Stimulated activated CD4-positive, alpha-beta T cell treated with anti-CD3 and anti-CD28 coated beads, Interleukin-4, amount 100 ng/mL, for 24 hours (primary cell): ENCODE measurements at places on chromosomes 3 and 15.

DNA sequence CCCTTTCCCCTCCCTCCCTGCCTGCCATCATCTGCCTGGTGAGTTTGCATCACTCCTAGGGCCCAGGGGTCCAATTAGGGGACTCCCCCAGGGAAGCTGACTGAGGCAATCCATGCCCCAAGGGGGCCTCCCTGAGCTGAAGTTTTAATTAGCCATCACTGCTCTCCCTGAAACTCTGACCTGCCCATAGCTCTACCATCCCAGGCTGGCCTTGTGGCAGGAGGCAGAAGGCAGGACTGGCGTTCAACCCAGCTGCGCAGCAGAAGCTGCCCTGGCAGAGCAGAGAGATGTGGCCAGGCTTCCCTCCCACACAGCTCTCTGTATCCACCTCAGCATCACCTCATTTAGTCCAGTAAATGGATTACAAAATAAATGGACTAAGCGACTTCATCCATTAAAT is 7.7 kb upstream of the C15orf39 start:
- DNase-seq: no peak

DNA sequence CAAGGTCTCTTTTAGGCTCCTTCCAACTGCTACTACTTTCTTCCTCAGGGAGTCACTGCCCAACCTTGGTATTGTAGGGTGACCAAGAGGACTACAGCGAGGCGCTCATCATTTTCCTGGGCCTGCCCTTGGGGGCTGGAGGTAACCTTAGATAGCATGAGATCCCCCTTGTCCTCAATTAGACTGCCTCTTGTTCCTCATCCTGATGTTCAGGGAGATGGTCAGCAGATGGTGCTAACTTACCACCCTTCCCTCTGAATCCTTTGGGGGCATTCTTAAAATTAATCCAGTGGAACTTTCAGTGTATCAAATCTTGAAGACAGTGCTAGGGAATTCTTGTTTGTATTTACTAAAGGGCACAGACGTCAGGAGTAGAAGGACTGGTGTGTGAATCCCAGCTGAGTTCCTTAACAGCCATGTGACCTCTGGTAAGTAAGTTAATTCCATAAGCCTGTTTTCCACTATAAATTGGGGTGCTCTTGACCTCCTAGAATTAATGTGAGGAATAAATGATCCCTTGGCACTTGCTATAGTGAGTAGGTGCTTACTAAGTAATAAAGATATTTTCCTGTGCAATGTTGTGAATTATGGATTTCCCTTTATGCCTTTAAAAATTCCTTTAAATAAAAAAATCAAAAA is 4.1 kb upstream of the CLPX start:
- peak; percentile 16 for DNase-seq

DNA sequence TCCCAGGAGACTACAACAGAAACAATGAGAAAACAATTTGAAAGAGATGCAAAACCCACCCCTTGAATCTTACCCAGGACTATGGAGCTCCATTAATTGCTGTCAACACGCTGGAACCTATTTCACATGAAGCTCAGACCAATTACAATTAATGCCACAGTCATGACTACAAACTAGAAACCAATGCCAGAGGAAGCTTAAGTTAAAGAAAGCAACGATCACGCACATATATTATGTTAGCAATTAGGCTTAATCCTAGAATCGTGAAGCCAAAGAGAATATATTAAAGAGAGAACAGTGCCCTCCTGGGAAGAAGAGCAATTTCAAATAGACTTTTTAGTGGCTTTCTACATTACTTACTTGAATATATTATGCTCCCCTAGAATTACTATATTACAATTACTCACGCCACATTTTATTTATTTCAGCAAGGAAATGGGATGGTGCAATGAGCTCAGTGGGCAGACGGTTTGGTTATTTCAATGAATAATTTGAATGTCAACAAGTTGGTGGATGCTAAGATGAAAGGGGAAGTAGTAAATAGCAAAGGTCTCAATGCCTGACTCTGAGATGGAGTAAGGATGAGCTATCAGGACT is 125.5 kb downstream of the GREM1 start:
- DNase-seq: no peak

DNA sequence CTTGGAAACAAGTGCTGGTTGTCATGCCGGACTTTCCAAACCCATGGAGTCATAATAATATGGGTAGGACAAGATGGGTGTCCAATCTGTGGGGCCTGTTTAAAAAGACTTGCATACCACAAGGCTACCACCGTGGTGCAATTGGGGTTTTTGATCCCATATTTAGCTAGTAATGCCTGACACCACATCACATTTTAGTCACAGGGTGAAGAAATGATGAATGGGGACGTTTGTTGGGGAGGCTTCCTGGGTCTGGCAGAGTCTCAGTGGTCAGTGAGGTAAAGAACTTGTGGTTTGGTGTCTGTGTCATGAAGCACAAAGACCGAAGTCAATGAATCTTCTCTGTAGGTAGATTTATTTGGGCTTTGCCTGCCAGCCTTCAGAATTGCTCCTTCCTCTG is 31.0 kb downstream of the P3H2 start:
- DNase-seq: no peak

GRCh38 chr15:78212546-78213424 is 21.6 kb downstream of the ACSBG1 start:
- DNase-seq: no peak

DNA sequence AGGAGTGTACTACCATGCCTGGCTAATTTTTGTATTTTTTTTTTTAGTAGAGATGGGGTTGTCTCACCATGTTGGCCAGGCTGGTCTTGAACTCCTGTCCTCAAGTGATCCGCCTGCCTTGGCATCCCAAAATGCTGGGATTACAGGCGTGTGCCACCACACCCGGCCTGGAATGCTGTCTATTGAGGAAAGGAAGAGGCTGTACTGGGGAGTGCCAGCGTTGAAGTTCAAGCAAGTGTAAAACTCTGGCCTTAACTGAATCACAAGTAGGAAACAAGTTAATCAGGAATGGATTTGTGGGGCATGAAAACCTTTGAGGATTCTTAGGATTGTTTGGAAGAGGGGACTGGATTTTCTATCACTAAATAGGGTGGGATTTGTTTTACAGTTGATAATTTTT is 1.4 kb upstream of the SENP2 start:
- DNase-seq: no peak

- no peak for DNase-seq
These were observed 51.5 kb downstream of the APBA2 start for GRCh38 chr15:28937271-28937670.

- DNase-seq: peak; percentile 17
These were observed 25.5 kb downstream of the CCDC13 start for GRCh38 chr3:42747581-42747980.

DNA sequence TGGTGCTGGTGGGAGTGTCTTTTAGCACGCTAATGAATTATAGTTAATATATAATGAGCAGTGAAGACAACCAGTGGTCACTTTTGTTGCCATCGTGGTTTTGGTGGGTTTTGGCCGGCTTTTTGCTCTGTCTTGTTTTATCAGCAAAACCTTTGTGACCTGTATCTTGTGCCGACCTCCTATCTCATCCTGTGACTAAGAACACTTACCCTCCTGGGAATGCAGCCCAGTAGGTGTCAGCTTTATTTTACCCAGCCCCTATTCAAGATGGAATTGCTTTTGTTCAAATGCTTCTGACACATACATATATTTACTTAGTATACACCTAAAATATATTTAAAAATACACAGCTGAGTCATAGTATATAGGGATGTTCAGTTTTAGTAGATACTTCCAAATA is 770.3 kb downstream of the PDCD6IP start:
- no peak for DNase-seq

- no peak for DNase-seq
These were observed 309.1 kb downstream of the KCNH8 start for GRCh38 chr3:19457449-19457848.

DNA sequence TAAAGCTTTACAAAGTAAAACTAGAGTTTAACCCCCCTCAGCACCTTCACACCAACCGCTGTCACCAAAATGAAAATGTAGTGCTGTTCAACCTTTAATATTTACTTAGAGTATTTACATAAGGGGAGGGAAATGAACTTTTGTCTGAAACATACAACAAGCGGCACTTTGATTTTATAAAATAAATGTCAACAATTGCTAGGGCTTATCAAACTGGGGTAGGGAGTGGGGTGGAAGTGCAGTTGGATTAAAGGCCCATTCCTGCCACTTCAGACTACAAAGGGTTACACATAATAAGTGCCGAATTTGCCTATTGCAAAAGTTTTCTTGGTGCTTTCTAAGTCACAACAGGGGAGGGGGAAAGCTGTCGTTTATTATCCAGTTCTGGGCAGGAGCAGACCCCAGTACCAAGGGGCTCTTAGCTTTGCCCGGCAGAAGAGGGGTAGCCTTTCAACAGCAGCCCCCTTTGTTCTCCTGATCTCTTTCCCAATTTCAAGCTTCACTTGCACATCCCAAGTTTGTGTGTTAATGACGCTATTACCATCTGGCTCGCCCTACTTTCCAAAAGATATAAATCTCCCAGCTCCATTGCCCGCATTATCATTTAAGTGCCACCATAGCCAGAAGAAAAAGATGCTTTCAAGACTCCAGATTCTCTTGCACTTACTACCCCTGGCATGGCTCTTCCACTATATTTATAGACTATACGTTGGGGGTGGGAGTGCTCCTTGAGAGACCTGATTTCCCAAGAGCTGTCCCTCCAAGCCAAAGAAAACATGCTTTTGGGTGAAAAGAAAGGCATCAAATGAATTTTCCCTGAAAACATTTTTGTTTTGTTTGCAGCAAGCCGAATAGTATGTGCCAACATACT is 17.0 kb downstream of the SOX2 start:
- DNase-seq: no peak

DNA sequence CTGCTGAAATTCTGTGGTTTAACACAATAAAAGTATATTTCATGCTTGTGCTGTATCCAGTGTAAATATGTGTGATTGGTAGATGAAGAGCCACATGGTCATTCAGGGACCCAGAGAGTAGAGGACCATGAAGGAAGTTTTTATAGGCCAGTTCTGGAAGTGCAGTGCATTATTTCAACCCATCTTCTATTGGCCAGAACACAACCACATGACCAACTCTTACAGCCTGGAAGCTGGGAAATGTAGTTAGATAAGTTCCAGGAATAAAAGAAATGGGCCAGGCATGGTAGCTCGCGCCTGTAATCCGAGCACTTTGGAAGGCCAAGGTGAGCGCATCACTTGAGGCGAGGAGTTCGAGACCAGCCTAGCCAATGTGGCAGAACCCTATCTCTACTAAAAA is 21.4 kb upstream of the PRTG start:
- no peak for DNase-seq

DNA sequence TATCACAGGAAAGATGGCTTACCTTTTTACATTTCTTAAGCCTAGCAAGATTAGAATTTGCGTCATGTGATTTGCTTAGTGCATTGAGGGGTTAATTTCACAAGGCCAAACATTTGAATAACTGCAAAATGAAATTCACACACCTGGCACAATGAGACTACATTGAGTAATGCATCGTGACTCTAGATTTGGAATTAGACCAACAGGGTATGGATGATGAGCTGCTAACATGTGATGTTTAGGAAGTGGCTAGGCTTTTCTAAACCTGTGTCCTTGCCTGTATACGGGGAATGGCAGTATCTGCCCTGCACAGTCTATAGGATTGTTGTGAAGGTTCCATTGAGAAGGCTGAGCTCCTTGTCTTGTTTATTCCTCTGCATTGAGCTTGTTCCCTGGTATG is 160.1 kb downstream of the MFSD1 start:
- DNase-seq: no peak

GRCh38 chr15:62726461-62726860 is 316.1 kb upstream of the TPM1 start:
- DNase-seq: no peak

DNA sequence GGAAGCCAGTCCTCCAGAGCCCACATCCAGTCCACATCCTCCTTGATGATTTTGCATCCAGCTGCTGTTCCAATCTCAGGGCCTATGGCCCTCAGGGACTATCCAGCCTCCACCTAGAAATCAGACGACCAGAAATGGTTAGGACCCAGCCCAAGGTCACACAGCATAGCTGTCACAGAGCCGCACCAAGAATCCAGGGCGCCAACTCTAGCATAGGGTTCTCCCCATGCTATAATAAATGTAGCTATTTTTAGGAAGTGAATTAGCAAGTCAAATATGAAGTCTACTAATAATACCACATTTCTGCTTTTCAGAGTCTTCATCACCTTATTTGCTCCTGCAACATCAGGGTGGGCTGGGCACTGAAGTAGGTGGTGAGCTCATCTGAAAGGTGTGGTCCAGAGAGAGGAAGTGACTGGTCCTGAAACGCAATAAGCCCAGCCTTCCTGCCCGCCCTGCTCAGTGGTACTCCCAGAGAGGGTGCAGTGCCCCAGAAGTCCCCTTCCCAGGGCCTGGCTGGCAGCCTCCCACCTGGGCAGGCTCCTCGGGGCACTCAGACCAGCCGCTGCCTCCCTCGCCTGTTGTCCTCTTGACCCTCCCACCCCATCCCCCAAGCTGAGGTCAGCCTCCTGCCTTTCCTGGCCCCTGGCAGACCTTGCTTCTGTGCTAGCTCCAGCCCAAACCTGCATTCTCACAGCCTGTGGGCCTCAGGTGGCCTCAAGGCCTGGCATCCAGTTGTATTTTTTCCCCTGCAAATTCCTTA is 17.6 kb upstream of the CYP11A1 start:
- DNase-seq: peak; percentile 73

DNA sequence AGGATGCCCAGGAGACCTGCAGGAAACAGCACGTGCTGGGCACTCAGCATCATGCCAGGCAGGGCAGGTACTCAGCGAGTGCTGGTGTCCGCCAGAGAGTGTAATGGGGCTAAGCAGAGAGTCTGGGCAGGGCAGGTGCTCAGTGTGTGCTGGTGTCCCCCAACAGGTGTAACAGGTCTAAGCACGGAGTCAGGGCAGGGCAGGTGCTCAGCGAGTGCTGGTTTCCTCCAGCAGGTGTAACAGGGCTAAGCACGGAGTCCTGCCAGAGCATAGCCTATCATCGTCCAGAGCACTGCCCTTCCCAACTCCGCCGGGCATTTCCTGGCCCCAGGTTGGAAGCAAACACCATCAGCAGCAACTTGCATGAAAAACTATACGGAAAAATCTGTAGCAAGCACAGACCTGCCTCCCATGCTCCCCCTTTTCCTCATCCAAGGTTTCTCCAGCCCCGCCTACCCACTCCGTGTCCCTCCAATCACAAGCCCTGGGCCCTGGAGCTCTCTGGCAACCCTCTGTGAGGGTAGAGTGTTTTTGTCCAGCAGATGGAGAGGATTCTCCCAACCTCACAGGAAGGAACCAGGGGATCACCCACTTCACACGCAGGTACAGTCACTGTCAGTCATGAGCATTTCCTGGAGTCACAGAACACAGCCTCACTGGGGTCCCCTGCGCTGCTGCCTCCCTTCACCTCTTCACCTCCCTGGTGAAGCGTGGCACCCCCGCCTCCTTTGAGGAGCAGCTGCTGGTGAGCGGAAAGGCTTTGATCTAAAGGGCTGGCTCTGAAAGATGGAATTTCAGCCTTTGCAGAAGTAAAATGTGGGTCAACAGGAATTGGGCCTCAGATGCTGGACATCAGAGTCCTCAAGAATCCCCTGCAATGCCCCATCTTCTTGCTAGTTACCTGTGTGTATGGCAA is 302.5 kb downstream of the OCA2 start:
- DNase-seq: no peak

GRCh38 chr15:98442901-98443300 is 205.4 kb upstream of the IGF1R start:
- no peak for DNase-seq
